ENCODE measurements at places on chromosomes 7 and 10.
A peak's percentile ranks its signal among the peaks of the same experiment; 100 is the strongest.

GRCh38 chr10:128566361-128566968 lies 440.2 kb upstream of the MKI67 start:
- no peak for DNase-seq

GRCh38 chr10:125457406-125457805 lies 225.6 kb downstream of the TEX36 start:
- no peak for DNase-seq

DNA sequence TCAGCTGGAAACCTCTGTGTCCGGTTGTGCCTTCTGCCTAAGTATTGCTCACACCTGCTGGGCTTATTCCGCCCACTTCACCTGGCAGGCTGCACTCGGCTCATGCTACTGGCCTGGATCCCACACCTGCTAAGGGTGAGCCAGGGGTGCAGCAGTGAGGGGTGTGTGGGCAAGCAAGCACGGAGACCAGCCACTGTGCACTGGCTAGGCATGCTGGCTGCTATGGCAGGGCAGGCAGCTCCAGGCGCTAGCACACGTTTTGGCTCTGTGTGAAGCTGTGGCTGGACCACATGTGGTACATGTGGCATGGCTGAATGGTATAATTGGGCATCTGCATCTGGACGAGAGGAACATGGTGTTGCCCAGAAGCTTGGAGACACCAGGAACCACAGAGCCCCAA lies 940.7 kb downstream of the NRG3 start:
- DNase-seq: no peak

GRCh38 chr7:114109721-114110120 lies 190.9 kb upstream of the PPP1R3A start:
- no peak for DNase-seq

- DNase-seq: no peak
These were observed 12.0 kb upstream of the LRRC61 start for GRCh38 chr7:150311146-150311545.

DNA sequence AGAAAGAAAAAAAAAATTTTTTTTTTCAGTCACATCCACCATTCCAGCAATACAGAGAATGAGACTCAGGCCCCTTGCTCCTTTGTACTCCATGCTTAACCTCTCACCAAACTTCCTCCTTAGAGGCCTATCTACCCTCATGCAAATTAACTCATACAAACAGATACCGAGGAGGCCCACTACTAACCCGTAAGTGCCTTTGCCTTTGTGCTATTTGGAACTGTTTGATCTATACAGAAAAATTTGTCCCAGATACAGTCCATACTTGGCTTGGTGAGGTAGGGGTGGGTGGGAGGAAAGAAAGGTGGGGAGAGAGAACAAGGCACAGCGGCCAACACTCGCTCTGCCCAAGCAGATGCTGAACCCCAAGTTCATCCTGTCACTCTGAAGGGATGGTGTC lies 87.8 kb upstream of the DUSP5 start:
- no peak for DNase-seq

- no peak for DNase-seq
These were observed 58.1 kb downstream of the MINPP1 start for GRCh38 chr10:87562750-87563149.

GRCh38 chr10:121598263-121599249 lies at the start of gene FGFR2:
TSS of gene FGFR2 (minus strand) at chr10:121598444. CDS start at chr10:121593817, 4,627 bp downstream.
- no peak for DNase-seq

DNA sequence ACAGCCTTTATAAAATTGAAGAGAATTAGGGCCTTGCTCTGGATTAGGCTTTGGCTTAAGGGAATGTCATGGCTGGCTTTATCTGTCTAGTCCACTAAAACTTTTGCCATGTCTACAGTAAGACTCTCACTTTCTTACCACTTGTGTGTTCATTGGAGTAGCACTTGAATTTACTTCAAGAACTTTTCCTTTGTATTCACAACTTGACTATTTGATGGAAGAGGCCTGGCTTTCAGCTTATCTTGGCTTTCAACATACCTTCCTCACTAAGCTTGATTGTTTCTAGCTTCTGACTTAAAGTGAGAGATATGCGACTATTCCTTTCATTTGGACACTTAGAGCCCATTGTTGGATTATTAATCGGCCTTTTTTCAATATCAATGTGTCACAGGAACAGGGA lies 96.1 kb downstream of the TPST1 start:
- DNase-seq: no peak

- DNase-seq: no peak
These were observed 11.2 kb downstream of the RBM20 start for GRCh38 chr10:110655320-110655719.

- no peak for DNase-seq
These were observed 158.0 kb upstream of the PTN start for GRCh38 chr7:137501562-137501961.

GRCh38 chr7:117096330-117096729 lies 143.0 kb downstream of the ST7 start:
- no peak for DNase-seq

- no peak for DNase-seq
These were observed 35.3 kb upstream of the CACUL1 start for GRCh38 chr10:118790058-118790457.

DNA sequence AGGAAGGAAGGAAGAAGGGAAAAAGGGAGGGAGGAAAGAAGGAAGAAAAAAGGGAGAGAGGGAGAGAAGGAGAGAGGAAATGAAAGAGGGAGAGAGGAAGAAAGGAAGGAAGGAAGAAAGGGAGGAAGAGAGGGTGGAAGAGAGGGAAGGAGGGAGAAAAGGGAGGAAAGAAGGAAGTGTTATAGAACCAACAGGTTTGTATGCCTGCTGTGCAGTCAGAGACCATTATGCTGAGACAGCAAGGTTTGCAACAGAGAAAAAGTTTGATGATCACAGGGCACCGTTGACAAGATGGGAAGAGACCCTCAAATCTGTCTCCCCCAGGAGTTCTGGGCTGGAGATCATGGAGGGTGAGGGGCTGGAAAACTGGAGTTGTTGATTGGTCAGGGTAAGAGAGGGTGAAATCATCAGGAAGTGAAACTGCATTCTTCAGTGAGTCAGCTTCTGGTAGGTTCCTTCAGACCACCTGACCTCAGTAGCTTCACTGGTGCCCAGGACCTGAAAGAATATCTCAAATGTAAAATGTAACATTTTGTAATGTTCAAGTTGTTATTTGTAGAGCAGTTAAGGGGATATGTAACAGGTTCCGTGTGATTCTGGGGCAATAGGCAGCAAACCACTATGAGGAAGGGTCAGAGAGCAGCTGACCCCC lies 76.3 kb downstream of the JCAD start:
- DNase-seq: no peak

- DNase-seq: no peak
These were observed 54.3 kb upstream of the TNRC18 start for GRCh38 chr7:5477723-5478531.

DNA sequence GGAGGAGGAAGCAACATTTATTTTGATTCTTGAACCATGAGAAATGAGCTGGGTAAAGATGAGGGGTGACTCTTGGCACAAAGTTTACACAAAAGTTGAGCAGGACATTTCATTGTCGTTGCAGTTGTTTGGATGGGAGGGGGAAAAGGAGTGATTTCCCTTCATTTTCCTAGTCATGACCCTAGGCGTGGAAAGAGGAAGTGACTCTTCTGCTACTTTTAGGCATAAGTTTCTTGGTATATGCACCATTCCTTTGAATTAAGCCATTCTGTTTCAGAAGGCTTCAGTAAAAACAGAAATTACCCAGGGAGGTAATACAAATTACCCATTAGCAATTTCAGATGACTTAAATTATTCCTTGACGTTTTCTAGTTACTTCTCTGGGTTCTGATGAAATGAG lies 113.9 kb upstream of the FAM171A1 start:
- no peak for DNase-seq

DNA sequence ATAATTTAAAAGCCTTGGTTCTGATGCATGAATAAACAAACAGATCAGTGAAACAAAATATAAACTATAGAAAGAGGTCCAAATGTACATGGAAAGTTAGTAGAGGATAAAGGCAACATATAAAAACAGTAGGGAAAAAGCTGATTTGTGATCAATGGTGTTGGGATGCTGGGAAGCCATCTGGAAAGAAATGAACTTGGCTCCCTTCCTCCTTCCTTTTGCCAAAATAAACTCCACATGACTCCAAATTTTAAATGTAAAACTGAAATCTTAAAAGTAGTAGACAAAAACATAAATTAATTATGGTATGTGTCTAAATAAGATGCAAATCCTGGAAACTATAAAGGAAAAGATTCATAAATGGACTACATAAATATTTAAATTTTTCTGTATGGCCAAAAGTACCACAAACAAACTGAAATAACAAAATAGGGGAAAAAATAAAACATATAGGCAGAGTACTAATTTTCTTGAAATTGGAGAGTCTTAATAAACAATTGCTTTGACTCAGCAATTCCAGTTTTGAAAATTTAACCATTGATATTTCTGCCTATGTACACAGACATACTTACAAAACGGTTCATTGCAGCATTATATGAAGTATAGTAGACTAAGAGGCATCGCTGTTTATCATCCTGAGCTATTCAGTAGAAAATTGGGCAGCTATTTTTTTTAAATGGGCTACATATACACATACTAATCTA lies 77.0 kb upstream of the TRIM24 start:
- no peak for DNase-seq

- no peak for DNase-seq
These were observed 1.6 kb downstream of the OLAH start for GRCh38 chr10:15045380-15045779.

GRCh38 chr7:47215049-47215448 lies 366.9 kb downstream of the TNS3 start:
- DNase-seq: no peak

- DNase-seq: no peak
These were observed 89.0 kb upstream of the GJD4 start for GRCh38 chr10:35516102-35516670.

DNA sequence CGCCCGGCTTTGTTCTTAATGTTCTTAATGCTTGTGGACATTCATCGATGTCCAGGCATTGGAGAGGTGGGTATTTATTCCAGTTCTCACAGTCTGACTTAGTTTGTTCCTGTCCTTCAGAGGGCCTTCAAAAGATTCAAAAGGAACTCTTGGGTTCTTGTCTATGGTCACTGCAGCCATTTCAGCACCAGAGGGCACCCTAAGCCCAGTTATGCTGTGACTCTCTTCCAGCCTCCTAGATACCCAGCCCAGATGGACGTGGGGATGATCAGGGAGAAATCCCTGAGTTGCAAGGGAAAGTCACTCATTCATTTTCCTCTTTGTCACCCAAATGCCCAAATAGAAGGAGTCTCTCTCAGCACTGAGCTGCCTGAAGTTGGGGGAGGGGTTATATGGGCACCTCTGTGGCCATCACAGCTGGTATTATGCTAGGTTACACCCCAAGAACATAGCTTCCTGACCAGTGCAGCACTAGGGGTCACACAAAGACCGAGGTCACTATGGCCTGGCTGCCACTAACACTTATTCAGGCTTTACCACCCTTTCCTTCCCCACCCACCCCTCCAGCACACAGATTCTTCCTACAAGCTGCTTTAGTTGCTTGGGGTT lies 26.5 kb upstream of the CCDC126 start:
- peak; percentile 42 for DNase-seq

GRCh38 chr10:124716369-124716768 lies 27.8 kb downstream of the FAM53B start:
- no peak for DNase-seq

DNA sequence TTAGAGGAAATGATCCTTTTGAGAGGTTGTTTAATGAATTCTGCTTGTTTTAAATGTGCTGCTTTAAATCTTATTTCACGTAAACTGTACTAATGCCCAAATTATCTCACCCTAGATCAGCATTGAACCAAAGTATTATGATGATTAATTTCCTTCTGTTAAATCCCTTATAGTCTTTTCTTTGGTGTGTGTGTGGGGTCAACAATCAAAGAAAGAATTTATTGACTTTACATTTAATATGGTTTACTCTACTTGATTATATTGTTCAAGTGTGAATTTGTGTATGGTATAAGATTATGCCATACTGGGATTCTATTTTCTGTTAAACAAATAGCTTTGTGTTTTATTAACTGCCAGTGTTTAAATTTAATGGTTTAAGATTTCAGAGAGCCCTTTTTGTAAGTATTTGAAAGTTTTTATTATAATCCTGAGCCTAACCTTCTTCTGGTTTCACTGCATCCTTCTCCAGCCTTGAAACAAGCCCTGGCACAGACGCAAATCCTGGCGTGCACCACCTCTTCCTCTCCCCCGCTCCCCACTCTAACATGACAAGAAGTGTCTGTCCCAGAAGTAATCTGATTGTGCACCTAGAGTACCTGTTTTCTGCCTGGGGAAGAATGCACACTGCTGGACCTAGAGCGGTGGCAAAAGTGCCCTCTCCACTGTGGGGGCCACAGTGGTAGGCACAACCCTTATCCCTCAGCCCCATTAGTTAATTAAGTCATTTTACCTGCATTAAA lies 70.6 kb downstream of the KAT6B start:
- no peak for DNase-seq

- no peak for DNase-seq
These were observed 188.9 kb downstream of the SKIDA1 start for GRCh38 chr10:21336476-21337170.

DNA sequence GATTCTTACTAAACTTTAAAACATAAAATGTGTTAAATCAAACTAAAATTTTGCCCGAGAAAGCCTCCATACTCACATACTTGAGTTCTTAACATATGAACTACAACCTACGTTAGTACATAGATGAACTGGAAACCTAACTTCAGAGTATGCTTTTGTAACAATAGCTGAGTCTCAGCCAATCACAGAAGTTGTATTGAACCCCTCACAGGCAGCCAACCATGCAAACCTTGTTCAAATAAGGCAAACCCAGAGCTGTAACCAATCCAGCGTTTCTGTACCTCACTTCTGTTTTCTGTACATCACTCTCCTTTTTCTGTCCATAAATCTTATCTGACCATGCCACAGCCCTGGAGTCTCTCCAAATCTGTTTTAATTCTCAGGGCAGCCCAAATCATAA lies 157.3 kb upstream of the COL1A2 start:
- DNase-seq: no peak

- DNase-seq: no peak
These were observed 34.6 kb downstream of the AGK start for GRCh38 chr7:141585592-141586510.

DNA sequence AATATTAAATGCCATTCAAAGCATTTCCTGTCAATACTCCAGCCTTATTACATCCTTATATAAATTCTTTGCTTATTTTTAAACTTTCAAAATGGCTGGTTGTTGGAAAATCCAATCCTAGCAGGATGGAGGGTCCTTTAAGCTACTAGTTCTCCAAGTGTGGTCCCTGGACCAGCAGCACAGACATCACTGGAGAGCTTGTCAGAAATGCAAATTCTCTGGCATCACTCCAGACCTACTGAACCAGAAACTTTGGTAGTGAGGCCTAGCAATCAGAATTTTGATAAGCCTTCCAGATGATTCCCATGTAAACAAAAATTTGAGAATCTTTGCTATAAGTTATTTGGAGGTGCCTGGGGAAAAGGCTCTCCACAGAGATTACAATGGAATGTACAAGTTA lies 43.8 kb downstream of the CALCR start:
- no peak for DNase-seq
